ENCODE measurements at places on chromosomes 1 and 21. TPM values are rescaled to one million over a fixed set of nuclear protein-coding genes. Genes with fewer than 3 reads are reported as not detected.

Gene SPTA1
- 0.08 TPM for total RNA-seq

DNA sequence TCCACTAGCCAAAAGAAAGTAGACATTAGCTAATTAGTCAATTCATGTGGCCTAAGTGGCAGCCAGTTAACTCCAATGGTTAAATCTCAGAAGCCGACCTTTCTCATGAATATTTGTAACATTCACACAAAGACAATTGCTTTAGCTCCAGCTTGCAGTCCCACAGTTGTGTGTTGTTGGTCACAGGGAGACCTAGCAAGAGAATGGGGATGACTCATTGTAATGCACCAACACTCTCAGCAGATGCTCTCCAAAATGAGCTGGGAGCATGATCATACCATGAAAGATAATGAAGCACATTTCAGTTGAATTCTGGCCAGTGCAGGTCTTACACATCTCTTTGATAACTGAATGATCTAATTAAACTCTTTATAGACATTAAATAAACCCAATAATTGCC lies 160.4 kb downstream of the HLX start:
- no peak for DNase-seq

Gene TAS1R1
- total RNA-seq = not detected

GRCh38 chr1:103063921-103064320 lies 44.4 kb downstream of the COL11A1 start:
- no peak for DNase-seq

DNA sequence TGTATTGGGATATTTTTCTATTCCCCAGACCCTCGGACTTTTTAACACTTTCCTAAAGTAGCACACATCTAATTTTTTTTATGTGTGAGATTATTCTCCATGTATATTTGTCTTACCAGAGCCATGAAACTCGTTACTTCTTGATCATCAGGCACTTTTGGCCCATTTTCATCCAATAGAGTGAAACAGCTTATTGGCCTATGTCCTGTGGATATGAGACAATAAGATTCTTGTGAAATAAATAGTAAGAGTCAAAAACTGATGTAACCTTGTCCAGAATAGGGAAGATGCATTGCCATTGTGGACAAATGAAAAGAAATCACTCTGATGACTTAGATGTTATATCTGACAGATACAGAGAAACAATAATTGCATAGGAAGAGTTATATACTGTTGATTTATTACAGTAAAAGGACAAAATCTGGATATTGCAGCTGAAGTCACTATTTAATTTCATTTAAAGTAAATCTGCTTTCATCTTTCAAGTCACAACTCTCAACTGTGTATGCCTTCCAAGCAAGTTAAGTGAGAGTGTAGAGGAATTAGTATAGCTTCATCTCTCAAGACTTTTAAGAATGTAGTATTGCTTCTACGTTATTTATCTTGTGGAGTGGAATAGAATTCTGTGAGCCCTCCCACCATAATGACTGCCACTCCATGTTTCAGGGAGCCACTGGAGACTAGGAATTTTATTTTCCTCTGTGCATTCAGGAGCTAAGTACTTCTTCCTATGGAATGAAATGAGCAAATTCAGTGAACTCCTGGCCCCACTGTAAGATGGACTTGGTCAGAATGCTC lies 86.9 kb downstream of the ADAMTS1 start:
- DNase-seq = no peak

All from Right ventricle myocardium inferior (tissue), 1 donor.